ENCODE measurements at places on chromosomes 12 and 14.

DNA sequence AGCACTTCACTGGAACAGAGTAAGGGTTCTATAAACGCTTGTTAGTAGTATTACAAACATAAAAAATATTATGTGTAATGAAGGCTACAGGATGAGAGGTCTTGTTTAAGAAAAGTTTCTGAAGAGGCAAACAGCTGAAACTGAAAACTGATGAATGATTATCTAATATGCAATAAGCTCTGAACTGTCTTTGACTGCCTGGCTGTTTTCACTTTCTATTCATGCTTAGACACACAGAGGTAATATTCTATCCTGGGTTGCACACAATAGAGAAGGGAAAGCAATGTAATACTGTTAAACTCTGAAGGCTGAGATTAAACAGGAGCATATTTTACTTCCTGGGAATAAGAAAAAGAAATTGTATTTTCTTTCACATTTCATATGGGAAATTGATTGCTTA is 251.3 kb downstream of the ALX1 start:
- no peak for DNase-seq

GRCh38 chr12:89225808-89226411 is 126.4 kb downstream of the DUSP6 start:
- DNase-seq = no peak

DNA sequence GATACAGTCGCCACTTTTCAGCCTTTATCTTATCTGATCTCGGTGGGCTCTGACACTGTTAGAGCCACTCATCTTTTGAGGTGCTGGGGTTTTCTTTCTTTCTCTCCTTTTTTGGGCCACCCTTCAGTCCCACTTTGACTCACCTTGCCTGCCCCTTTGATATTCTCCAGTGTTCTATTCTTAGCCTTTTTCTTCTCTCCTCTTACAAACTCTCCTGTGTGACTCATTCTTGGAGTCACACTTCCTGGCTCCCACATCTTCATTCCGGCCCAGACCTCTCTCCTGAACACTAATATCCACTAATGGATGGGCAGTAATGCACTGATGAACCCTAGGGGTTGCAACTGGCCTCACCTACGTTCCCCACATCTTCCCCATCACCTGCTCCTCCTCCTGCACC is 2.2 kb upstream of the DCD start:
- no peak for DNase-seq

DNA sequence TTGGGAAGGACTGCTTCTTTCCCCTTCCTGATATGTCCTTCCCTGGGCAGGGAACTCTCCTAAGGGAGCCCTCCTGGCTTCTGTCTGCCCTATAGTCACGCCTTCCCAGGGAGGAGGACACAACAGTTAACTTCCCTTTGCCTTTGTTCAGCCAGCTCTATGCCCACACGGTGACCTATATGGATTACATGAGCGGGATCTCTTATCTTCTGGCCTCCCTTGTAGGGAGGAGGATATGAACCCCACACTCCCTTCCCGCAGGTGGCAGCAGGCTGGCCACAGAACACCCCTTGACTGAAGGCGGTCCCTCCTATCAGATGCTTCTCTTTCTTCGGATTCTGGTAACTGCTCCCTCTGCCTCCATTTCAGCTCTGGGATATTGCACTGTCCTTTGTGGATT is 135.6 kb upstream of the MAX start:
- DNase-seq = no peak

Data from vagina (tissue), 2 donors.